Left ventricle myocardium superior (tissue), 1 donor: ENCODE measurements at places on chromosomes 4 and X.
A peak's percentile ranks its signal among the peaks of the same experiment; 100 is the strongest.

GRCh38 chr4:153937289-153937688, 148.4 kb upstream of the SFRP2 start:
- DNase-seq, result no peak

DNA sequence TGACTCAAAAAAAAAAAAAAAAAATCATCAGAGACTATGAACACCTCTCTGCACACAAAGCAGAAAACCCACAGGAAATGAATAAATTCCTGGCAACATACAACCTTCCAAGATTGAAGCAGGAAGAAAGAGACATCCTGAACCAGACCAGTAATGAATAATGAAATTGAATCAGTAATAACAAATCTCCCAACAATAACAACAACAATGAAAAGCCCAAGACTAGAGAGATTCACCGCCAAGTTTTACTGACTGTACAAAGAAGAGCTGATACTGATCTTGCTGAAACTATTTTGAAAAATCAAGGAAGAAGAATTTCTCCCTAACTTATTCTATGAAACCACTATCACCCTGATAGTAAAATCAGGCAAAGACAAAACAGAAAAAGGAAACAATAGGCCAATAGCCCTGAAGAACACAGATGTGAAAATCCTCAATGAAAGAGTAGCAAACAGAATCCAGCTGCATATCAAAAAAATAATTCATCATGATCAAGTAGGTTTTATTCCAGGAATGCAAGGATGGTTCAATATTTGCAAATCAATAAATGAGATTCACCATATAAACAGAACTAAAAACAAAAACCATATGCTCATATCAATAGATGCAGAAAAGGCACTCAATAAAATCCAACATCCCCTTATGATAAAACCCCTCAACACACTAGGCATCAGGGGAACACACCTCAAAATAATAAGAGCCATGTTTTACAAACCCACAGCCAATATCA, 31.0 kb upstream of the PLK4 start:
- DNase-seq, result no peak

GRCh38 chr4:112423591-112423990, 92.4 kb downstream of the NEUROG2 start:
- DNase-seq, result no peak

DNA sequence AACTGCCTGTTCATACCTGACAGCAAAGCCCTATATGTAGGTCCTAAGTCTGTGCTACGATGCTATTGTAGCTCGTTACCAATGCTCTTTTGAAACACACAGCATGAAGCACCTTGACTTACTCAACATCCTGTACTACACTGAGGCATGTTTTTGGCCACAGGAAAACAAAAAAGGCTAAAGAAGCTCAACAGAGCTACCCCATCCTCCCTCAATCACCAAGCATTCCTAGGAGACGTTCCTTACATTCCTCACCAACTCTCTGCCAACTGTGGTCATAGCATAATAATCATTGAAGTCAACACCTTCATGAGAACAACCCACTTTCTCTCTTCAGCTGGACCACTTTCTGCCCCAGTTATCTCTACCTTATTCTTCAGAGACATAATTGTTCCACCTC, 73.7 kb upstream of the SLC25A43 start:
- DNase-seq, result no peak

GRCh38 chrX:87516717-87517121, 883 bp upstream of the KLHL4 start:
- DNase-seq, result no peak

GRCh38 chr4:3666263-3666662, 99.9 kb upstream of the ADRA2C start:
- DNase-seq, result no peak

- DNase-seq, result no peak
These were observed 71.7 kb upstream of the S100G start for GRCh38 chrX:16578218-16578617.

- DNase-seq, result no peak
These were observed 52.4 kb downstream of the GAK start for GRCh38 chr4:879729-880077.

DNA sequence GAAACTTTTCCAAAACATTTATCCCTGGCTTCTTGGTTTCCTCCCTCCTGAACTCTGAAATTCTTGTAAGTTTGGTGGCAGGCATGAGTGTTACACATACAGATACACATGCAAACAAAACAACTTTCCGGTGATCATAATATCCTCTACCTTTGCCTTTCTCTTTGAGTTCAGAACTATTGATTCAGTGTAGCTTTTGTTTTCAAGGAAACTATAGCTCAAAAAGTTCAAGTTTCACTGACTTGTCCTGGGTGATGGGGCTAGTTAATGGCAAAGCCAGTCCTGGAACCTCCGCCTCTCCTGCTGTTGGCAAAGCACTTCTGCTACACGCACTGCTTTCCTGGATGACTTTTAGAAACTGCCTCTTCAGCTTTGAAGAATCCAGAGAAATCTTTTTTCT, 177.3 kb upstream of the FAT1 start:
- no peak for DNase-seq

DNA sequence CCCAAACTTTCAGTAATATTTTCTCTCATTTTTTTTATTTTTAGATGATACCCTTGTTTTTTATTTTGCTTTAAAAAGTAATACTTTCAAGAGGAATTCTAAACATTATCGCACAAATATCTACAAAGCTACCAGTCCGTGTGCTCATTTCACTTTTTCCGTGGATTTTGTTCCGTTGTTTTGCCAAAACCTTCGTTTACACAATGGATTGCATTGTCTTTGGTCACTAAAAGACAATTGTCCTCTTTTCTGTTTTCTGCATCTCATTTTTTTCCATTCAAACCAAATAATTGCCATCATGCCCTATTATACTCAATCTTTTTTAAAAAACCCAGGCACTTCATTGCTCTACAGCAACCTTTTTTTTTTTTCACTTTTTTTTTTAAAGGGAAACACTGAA, 214.9 kb downstream of the CXXC4 start:
- DNase-seq, result no peak

GRCh38 chr4:96844858-96845490, 1005.1 kb downstream of the PDHA2 start:
- DNase-seq, result no peak

DNA sequence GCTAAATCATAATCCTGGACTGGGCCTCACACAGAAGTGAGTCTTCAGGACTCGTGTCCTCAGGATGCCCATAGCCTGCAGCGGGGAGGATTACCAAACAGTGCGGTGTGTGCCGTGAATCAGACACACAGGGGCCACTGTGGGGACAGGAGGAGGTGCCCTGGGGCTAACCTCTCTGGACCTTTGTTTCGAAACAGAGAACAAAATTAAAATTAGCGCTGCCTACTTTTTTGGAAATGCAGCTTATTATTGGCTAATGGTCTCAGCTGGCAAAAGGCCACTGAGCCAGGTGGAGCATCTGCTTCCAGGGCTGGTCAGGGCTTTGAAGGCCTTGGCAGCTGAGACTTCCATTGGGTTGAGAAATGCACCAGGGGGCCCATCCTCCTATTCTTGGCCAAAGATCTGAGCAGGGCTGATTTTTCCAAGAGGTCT, 236.2 kb downstream of the EVC2 start:
- DNase-seq, result no peak

- no peak for DNase-seq
These were observed 204.7 kb upstream of the HS3ST1 start for GRCh38 chr4:11633430-11633829.

DNA sequence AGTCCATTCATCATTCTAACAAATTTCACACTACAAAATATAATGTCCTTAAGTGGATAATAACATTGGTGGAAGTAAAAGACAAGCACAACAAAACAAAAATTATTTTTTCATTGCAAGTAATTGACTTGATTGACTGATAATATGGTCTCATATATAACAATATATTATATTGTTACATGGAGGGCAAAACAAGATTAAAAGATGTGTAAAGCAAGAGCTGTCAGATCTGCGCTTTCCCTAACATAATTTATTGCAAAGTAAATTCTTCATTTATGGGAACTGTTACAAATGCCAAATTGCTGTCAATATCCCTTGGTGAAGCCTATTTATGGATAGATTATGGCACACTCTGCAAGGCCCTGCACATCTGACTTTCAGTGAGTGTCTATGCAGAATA, 233.6 kb downstream of the PCDH7 start:
- DNase-seq, result no peak

GRCh38 chrX:17689971-17690409, 47.3 kb upstream of the SCML1 start:
- DNase-seq, result no peak

DNA sequence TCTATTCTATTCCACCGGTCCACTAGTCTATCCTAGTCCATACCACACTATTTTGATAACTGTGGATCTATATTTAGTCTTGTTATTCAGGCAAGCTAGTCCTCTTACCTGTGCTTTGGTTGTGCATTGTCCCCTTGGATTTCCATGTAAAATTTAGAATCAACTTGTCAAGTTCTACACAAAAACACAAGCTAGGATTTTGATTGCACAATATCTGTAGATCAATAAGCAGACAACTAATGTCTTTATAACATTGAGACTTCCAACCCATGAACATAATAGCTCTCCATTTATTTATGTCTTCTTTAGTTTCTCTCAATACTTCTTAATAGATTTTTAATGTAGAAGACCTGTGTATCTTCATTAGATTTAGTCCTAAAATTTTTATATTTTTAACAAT, 10.2 kb upstream of the BBS12 start:
- no peak for DNase-seq

GRCh38 chr4:22063613-22064012, 115.0 kb upstream of the KCNIP4 start:
- no peak for DNase-seq

- DNase-seq, result no peak
These were observed 63.2 kb upstream of the PBDC1 start for GRCh38 chrX:76109654-76110053.

GRCh38 chr4:169045862-169046584, 36.0 kb upstream of the CBR4 start:
- DNase-seq, result no peak

DNA sequence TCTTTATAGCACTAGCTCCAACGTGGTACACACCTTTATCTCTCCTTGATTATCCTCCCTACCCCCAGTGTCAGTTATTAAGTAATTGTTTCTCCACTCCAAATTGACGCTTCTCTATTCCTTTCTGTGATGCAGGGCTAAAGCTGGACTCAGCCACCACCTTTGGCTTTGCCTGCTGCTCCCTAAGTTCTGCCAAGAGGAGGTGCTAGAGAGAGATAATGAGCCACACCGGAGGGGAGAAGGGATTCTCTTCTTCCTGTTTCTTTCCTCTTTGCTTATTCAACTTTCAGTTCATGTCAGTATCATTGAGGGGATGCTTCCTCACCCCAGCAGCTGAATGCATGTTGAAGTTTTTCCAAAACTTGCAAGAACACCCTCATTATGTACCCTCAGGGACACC, 176.5 kb downstream of the GBA3 start:
- DNase-seq, result no peak

DNA sequence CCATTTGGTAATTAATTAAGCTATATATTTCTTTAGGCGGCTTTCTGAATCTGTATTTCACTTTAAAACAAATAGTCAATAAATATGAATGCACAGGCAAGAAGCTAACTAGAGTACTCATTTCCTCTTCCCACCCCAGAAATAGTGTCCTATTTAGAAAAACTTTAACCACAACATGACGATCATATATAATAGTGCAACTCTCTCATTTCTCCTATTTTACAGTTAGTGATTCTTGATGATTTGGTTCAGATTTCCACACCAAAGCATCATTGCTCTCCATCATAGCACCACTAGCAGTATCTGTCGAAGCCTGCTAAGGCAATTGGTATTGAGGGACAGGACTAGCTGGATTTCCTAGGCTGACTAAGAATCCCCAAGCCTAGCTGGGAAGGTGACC, 184.0 kb upstream of the GALNTL6 start:
- DNase-seq, result no peak

DNA sequence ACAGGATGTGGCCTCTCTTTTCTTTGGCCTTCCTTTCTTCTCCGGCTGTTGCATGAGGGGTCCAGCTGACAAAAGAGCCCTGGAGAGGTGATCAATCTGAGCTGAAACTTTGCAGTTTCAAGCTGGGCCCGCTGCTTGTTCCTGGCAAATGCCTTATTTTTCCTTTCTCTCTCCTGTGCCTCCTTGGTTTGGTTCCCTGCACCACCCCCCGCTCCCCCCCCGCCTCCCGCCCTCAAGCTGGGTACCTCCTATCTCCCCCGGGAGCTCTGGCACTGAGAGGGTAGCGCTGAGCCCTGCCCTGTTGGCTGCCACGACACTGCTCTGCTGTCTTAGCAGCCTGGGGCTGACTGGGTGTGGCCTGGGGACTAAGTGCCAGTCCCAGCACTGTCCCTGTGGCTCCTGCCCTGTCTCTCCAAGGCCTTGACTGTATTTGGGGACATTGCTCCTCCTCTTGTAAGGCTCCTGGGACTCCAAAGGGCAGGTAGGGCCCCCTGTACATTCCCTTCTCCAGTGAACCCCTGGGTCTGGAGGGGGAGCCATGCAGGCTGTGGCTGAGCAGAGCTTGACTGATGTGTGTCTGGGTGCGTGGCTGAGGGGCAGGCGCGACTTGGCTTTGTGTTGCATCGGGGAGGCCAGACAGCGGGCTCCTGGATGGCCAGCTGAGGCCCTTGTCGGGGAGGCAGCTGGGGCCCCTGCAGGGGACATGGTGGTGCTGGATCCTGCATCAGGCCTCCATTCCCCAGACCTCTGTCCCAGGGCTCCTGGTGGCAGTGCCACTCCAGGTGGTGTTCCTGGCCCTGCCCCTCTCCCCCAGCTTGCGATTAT, 1.1 kb downstream of the PLXNA3 start:
- DNase-seq, result peak; percentile 73

GRCh38 chrX:124228849-124229248, 103.6 kb upstream of the TEX13D start:
- DNase-seq, result no peak

DNA sequence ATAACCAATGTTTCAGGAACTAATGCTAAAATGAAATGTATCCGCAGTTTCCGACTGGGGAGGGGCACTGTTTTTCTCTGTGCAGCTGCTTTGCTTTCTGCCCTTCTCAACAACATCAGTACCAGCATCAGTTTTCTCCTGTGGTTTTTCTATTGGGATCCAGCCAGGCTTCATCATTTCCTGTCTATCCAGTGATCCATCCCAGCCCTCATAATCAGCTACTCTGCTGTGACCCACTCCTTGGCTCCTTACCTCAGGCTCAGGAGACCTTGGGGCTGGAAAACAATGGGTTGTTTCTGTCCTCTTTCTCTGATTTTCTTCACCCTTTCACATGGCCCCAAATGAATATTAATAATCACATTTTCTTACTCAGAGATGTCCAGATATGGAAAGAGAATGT, 222.2 kb upstream of the DKK2 start:
- DNase-seq, result no peak

GRCh38 chrX:77771601-77772000, 14.4 kb downstream of the ATRX start:
- DNase-seq, result no peak

- DNase-seq, result no peak
These were observed 21.0 kb upstream of the ETNPPL start for GRCh38 chr4:108783665-108784463.

- no peak for DNase-seq
These were observed 13.1 kb downstream of the SCML1 start for GRCh38 chrX:17750436-17750835.

- DNase-seq, result no peak
These were observed 8.5 kb upstream of the ELMOD2 start for GRCh38 chr4:140515423-140515822.

- DNase-seq, result no peak
These were observed 118.8 kb upstream of the TENM3 start for GRCh38 chr4:182124359-182124758.
